Activated T-cell treated with anti-CD3 and anti-CD28 coated beads, Interleukin-2, amount 50 U/mL, for 24 hours (primary cell): ENCODE measurements at places on chromosomes 16 and 17.

DNA sequence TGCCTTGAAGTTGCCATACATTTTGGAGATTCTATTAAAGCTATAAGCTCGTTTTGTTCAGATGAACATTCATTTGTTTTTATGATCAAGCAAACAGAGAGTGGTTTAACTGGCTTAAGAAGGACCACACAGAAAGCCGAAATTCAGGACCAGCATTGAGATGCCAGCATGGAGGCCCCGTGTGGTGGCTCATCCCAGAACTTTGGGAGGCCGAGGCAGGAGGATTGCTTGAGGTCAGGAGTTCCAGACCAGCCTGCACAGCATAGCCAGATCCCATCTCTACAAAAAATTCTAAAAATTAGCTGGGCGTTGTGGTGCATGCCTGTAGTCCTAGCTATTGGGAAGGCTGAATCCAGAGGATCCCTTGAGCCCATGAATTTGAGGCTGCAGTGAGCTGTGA, 45.9 kb upstream of the KIFC3 start:
- no peak for DNase-seq

DNA sequence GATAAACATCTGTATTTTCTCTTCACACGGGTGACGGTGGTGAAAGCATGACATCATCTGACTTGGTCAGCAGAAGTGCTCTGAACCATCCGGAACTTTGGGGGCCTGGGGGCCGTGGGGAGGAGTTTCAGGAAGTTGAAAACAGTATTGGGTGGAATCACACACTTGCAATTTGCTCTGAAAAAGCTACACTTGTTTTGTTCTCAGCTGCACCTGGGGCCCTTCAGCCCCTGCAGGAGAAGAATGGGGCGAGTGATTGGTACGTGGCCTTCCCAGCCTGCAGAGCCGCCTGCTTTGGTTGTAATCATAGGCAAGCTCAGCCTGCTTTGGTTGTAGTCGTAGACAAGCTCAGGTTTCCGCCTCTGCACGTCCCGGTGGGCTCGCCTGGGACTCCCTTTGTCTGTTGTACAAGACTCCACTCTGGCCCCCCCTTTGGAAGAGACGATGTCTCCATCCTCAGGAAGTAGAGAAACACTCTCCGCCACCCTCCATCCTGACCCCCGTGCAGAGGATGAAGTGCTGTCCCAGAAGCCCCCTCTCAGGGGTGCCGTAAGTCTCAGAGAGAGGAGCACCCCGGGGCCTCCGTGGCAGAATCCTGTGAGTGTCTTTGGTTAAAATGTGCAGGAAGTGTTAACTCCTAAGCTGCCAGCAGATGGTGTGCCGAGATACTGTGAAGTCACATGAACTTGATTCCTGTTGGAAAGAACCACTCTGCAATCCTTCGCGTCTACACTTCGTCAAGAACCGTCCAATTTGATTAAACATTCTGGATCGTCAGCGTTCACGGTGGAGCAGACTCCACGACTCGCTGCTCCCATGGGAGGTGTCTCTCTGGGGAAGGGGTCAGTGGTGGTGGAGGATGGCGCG, 5.4 kb downstream of the BANP start:
- peak; percentile 80 for DNase-seq

DNA sequence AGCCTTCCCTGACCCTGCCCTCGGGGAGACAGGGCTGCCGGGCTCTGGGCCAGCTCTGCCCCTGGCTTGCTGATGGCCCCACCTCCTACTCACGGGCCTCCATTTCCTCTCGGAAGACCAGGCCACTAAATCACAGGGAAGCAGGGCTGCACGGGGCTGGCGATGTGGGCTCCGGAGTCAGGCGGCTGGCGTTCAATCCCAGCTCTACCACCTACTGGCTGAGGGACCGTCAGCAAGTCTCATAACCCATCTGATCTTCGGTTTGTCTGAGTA, 113.4 kb downstream of the AMFR start:
- DNase-seq, result no peak

DNA sequence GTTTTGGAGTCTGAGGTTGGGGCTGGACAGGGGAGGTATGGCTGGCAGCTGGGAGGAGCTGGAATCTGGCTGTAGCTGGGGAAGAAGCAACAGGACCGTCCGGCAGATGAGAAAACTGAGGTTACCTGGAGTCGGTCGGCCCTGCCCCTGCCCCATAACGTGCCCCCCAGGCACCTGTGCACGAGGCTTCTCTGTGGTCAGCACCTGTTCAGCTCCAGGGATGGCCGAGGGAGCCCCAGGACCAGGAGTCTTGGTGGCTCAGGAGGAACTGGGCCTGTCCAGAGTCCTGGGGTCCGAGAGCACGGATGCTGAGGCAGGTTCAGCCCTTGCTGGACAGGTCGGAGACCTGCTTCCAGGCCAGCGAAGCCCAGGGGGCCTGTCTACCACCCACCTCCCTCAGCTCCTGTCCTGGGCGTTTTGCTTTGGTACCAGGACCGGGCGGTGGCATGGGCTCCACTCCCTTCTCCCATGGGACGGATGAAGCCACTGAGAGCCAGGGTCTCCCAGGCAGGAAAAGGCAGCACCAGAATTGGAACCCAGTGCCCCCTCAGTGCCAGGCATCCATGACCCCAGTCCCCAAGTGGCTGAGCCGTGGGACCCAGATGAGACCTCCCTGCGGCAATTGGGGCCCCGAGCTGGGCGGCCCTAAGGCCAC, 17.1 kb upstream of the CBFA2T3 start:
- no peak for DNase-seq

GRCh38 chr16:70407811-70408274, 31.1 kb downstream of the ST3GAL2 start:
- no peak for DNase-seq

- DNase-seq, result no peak
Observed at GRCh38 chr16:86093801-86094750, 195.1 kb downstream of the IRF8 start.

GRCh38 chr17:607361-608147, 107.1 kb downstream of the VPS53 start:
- DNase-seq, result no peak
